ENCODE measurements at places on chromosomes 12 and 14.
A peak's percentile ranks its signal among the peaks of the same experiment; 100 is the strongest.

DNA sequence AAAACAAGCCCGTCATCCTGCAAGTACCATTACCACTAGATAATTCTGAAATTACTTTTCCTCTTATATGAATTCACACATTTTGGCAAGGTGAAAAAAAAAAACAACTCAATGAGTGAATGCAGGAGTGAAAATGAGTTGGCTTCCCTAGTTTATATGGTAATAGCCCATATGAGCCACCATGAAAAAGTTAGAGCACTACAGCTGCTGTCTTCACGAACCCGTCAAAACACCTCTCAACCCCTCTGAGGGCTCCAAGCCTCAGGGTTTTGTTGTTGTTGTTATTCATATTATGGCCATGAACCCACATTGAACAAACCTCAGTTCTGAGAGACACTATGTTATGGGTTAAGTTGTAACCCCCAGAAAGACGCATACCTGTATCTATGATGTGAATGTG, 289.9 kb upstream of the CAND1 start:
- no peak for DNase-seq

- no peak for DNase-seq
Measured at GRCh38 chr14:79424462-79424861, 786.8 kb downstream of the DIO2 start.

DNA sequence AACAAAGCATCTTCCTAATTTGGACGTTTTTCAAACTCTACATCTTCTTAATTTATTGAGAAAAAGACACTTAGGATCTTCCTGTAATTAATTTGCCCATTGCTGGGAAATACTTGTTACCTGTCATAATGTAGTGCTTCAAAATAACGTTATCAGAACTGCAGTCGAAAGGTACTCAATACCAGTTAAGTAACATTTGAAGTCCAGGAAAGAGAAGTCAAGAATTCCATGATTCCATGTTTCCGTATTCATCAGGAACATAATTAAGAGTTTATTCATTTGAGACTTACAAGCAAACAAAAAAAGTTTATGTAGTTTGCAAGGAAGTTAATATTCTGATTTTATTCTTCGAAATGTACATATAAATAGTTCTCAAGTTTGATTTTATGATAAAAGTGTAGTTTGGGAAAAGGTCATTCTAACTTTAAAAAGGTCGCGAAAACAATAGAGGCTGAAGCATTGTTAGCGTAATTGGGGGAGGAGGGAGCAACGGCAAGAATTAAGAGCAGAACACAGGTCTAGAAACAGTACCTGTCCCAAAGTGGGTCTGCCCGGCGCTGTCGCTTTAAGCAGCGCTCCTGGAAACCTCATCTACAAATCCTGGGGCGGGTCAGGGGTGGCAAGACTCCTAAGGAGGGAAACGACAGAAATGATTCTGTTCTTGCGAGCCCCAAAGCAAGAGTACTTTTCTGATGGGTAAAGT, 1.2 kb upstream of the KCNMB4 start:
- peak; percentile 7 for DNase-seq

GRCh38 chr14:24032727-24033418, 18.9 kb upstream of the CARMIL3 start:
- DNase-seq, result peak; percentile 40

- no peak for DNase-seq
Measured at GRCh38 chr14:35391388-35391710, 13.2 kb downstream of the NFKBIA start.

- DNase-seq, result no peak
Measured at GRCh38 chr14:59146484-59146883, 42.0 kb upstream of the DAAM1 start.

DNA sequence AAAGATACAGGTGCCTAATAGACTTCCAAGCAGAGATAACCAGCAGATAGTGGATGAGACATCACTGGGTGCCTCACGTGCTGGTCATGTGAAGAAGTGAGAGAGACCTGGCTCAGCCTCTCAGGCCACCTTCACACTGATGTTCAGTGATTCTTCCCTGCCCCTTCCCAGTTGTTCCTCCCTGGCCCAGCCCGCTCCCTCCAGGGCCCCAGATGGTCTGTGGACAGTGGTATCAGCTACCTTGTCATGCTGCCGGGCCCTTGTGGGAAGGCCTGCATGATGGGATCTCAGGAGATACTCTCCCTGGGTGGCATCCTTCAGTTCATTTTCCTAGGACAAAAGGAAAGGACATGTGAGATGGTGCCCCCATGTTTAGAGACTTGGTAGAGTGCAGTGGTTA, 179.9 kb downstream of the PIWIL1 start:
- DNase-seq, result no peak

- no peak for DNase-seq
Measured at GRCh38 chr12:15689751-15690191, 99.4 kb downstream of the EPS8 start.

DNA sequence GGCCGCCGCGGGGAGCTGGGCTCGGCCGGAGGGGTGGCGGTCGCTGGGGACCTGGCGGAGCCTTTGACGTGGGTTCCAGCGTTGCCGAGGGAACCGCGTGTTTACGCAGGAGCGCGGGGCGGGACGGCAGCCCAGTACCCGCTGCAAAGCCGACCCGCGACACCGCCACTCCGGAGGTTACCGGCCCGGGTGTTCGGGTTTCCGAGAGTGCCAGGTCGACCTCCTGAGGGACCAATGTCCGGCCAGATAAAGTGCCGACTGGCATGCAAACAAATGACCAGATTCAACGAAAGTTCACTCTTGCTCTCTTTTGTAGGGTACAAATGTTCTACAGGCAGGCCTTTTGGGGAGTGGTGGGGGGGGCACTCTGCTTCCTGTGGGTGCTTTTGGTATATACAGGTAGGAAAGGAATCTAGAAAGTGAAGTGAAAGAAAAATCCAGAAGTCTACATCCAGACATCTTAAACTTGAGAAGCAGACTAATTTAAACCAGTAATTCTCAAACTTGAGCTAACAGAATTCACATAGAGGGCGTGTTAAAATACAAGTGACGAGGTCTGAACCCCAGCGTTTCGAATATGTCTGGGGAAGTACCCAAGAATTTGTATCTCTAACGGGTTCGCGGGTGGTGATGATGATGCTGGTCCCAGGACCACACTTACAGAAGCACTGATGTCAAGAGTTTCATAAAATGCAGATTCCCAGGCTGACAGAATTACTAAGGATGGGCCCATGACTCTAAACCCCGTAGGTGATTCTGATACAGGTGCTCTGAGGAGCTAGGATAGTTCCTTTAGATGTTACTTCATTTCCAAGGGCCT, at the start of gene GPR135:
GPR135 (minus strand) TSS at position 65 of the 820 bp plus-strand sequence. CDS start 154 bp downstream, outside the sequence.
- DNase-seq, result no peak

DNA sequence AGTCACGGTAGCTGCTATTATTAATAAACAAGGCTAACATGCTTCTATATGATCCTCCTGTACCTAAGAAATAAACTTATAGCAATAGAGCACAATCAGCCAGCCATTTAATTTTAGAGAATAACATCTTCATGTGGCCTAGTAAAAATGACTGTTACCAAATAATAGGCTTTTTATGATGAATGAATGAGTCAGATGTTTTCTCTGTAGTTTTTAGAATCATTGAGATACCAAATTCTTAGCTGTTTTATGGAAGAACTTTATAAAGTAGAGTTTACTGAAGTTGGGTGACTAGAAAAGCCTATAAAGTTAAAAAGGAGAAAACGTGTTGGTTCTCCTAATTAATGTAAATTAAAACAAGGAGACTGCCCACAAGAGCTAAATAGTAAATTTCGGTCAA, 40.7 kb downstream of the WNK1 start:
- DNase-seq, result no peak

DNA sequence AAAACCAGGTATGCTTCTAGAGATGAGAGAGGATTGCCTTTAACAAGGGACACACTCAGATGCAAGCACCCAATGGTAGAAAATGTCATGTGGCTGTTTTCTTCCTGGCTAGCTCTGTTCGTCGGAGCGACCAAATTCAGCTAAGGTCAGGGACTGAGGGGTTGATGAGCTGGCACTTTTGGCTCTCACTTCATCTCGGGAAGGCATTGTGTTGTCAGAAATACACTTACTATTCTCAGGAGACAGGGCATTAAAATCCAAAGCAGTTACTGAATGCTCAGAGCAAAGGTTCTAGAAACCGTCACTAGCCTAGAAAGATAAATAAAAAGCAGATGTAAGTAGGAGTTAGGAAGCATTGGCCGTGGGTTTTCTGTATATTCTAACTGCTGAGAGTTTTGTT, 275.7 kb upstream of the SSTR1 start:
- no peak for DNase-seq

DNA sequence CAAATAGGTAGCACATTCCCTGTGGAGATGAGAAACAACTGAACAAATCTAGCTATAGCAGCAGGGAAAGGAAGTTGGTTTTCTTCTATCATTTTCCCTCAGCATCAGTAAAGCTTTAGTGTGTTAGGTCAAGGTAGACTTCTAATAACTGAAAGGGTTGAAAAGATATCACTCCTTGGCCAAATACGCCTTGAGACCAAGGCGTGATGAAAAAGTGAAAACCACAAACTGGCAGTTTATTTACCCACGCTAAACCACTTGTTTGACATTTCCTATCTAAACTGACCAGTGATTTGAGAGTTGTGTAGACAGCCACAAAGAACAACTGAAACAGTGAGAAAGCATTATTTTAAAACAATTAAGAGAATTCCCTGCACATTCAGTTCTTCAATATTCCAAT, 99.6 kb upstream of the SOX5 start:
- DNase-seq, result no peak

DNA sequence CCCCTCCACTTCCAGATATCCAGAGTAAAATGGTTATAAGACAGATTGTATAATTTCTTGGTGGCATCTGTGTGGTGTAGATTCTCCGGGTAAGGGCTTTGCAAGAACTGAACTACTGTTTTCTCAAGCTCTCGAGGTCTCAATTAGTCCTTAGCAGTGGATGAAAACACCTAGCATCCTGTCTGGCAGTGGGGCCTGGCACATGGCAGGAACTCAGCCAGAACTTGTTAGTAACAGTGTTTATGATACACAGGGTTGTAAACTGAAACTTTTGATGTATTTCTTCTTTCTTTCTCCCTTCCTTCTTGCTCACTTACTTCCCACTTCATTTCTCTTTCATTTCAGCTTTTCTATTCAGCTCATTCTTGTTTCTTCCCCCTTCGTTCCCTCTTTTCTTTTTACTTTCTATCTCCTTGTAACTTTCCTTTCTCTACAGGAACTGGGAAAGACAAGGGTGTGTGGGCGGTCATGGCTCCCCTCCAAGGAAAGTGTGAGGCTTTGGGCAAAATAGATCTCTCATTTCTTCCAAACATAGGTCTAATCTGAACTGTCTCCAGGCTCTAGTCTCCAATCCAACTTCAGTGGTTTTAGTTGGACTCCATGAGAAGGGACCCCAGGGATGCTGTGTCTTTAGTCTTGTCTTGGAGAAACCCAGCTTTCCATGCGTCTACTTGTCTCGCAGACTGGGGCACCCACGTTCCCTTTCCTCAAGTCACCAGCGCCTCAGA, 159.7 kb downstream of the PAH start:
- DNase-seq, result no peak

DNA sequence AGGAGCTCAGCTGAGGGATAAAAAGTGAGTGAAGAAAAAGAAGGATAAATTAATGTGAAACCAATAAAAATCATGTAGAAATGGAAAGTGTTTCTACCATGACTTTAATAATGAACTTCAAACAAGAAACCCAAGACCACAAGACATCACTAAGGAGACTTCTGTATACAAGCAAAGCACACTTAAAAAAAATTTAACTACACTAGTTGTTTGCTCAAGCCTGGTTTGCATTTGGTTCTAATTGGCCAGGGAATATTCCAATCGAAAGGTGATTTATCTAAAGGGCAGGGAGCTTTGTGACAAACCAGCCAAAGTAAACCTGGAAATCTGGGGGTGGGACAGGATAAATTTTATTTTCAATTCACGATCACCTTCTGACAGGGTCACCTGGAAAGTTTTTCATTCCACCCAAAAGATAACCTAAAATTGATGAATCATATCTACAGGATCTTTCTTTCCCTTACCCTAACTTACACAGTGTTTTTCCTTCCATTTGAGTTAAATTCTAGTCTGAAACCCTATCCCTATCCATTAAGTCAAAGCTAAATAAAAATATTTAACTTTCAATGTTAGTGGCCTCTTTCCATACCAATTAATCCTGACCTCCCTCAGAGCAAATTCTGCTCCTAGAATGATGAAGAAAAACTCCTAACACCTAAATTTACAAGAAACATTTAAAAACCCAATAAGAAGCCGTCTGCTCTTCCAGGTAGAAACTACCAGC, 2.6 kb downstream of the EGLN3 start:
- no peak for DNase-seq

DNA sequence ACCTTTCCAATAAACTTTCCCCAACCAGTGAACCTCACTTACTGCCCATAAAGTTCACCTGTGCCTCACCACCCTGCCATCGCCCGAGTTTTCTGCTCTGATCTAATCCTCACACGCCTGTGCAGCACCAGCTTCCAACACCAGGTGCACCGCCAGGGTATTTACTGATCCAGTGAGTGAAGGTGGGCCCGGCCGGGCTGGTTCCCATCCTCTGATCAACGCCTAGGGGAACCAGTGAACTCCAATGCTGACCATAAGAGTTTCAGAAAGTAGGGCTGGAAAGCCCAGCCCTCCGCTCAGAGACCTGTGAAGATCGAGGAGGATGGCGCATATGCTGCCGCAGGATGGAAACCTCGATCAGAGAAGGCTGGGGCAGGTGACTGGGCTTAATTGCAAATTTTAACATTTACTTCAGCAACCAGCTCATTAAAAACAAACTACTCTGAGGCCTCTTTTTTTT, 685 bp upstream of the MYL6B start:
- no peak for DNase-seq

DNA sequence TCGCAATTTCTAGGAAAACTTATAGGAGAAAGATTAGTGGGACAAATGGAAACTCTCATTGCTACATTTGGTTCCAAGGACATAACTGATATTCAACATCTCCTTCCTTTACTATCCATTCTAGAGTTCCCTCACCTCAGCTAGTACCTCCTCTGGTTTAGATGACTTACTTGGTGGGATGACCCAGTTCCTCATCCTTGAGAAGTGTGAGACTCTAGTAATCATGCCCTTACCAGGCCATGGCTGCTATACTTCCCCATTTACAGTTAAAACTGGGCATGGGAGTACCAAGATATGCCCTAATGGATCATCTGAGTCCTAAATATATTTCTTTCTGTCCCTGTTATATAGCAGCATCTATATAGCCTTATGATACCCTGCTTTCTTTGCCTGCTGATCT, 58.1 kb downstream of the IFT81 start:
- no peak for DNase-seq

DNA sequence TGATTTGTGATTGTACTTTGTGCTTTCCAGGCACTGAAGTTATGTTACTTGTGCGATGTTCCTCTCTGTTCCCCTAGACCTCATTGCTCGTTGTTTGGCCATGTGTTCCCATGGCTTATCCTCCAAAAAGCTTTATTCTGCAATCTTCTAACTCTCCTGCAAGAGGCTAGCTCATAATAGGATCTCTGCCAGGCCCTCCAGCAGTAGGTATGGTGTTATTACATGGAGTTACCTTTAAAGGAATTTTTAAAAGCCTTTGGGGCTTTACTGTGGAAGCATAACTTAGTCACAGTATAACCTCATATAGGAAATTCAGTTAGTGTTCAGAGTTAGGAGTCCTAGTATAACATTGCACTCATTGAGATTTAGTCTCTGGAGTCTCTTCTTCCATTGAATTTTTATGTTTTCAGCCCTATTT, 292.3 kb downstream of the RAD51B start:
- DNase-seq, result no peak

Measured in KBM-7 (cell line).